Endothelial cell (in vitro differentiated cells): ENCODE measurements at places on chromosomes 1 and 21. TPM values are rescaled to one million over a fixed set of nuclear protein-coding genes. Genes with fewer than 3 reads are reported as not detected.
A peak's percentile ranks its signal among the peaks of the same experiment; 100 is the strongest.

Gene UCK2
- total RNA-seq = 52.9 TPM

DNA sequence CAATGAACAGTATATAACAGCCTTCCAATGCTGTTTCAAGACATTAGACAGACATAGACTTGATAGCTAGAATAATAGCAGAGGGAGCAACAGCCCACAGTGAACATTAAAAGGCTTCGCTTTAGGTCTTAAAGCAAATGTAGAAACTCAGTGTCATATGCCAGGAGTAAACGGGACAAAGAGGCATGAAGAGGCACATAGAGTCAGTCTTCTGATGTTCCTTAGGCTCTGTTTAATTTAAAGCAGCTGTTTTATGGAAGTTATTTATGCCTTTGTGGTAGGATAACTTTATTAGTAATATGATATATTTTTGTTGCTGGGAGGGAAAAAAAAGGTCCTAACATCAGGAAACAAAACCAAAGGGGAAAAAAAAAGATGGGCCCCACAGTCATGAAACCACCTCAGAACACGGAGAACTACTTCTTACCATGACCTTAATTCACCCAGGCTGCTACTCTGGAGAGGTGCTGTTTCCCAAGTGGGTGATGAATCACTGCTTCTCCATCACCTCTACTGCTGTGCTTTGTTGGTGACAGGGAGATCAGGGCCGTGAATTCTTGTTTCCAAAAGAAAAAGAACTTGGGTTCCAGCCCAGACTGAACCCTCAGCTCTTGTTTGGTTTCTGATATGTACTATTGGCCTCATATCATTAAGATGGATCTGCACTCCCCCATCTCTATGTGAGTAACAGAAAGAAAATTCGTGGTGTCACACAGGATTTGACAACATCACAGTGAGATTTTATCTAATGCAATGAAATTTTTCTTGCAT, 616.9 kb downstream of the KIF26B start:
- no peak for DNase-seq

DNA sequence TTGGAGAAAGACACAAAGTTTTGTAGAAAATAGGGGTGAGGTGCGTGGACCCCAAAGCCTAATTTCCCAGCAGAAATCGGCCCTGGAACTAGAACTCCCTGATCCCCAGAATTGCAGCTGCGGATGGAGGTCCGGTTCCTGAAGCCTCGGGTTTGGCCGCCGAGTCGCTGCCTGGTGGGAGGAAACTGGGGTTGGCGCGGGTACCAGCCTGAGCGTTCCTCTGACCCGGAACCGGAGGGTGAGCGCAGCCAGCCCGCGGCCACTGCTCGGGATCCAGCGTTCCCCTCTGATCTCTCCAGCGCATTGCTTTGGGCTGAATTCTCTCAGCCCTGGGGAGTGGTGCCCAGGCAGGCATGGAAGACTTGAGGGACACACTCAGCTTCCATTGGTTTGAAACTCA, 1.6 kb downstream of the ST6GALNAC5 start:
- peak; percentile 36 for DNase-seq

Gene ZNF593OS
- total RNA-seq = not detected

DNA sequence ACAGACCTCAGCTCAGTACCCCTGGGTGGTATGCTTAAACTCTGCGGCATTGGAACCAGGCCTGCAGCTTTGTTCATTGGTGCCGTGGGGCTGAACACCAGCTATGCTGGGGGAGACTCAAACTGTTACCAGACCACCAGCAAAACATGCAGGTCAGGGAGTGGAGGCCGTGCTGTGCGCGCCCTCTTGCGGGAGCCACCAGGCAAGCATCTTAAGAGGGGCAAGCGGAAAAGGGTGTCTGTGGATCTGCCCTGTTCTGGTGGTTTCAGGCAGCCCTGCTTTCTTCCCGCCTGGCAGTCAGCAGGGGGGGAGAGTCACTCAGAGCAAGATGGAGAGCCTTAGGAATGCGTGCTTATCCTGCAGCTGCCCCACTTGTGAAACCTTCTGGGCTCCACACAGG, 276.9 kb upstream of the ZRANB2 start:
- no peak for DNase-seq

Gene PLXNA2
- total RNA-seq = 25.6 TPM

GRCh38 chr1:94178901-94179300, 58.0 kb upstream of the ABCA4 start:
- no peak for DNase-seq

Gene CD53
- total RNA-seq = 20.6 TPM

Gene FAM3B
- 0.33 TPM for total RNA-seq

Gene DCST1
- total RNA-seq = not detected

DNA sequence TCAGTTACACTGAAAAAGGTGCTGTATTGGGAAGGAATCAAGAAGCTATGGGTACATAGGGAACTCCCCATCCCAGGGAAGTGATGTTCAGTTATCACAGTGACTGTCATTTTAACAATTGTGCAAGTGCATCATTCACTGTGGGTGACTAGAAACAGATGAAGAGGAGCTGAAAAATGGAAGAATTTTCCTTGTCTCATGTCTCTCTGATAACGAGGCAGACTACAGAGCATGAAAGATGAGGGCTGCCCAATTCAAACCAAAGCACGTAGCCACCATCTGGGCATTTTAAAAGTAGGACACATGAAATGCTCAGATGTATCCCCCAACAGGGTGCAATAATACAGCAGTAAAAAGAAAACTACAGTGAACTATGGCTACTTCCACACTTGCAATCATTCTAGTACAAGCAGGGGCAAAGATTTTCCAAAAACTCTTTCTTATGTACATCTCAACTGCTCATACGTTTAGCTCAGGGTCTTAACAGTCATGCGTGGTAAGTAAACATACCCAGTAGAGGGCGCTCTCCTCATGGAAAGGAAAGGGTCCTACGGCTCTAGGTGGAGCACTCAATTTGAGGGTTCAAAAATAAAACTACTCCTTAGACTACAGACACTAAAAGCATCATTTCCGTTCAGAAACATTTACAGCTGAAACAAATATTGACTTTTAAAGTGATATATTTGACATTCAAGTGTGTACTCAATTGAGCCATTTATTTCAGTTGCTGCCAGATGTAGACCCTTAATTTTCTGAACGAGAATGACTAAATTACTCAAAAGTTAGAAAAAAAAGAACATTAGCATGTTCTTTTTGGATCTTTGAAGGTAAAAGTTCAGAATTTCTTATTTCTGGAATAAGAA, 143.2 kb downstream of the KCTD3 start:
- peak; percentile 60 for DNase-seq

Gene TP73
- total RNA-seq = not detected

DNA sequence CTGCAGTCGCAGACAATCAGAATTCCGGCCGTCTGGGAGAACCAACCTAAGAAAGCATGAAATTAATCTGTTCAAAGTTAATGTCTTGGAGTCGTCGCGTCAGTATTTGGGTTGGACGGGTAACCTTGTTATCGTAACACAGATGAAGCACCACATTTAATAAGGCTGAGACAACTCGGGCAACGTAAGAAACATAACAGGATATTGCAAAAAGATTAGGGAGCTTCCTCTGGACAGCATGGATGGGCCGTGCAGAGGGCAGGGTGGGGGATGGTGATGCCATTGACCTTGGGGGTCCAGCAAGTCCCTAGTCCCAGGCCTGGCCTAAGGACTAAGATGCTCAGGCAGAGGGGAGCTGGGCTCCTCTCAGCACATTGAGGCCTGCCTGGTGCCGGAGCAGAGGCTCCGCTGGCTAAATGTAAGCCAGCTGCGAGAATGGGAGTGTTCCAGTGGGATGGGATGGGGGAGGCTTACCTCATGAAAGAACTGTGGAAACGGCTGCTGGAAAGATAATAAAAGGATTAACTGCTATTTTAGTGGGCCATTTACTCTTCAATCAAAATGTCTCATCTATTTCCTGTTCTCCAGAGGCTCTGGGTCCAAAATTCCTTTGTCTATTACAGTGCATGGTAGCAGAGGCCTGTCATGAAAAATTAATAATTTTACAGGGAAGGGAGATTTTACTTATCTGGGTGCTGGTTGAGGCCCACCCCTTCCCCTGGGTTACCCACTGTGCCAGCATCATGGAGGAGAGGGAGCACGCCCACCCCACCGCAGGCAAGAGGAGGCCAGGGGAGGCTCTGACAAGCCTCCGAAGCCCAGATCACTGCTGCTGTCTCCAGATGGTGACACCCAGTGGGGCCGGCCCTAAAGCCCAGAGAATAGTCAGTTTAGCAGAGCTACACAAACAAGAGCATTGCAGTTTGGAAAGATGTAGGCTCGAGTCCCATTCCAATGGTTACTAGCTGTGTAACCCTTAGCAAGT, 131.6 kb downstream of the DMRTB1 start:
- DNase-seq = no peak

GRCh38 chr1:202068596-202068995, 54.1 kb upstream of the GPR37L1 start:
- DNase-seq = no peak

Gene DDOST
- total RNA-seq = 235 TPM

DNA sequence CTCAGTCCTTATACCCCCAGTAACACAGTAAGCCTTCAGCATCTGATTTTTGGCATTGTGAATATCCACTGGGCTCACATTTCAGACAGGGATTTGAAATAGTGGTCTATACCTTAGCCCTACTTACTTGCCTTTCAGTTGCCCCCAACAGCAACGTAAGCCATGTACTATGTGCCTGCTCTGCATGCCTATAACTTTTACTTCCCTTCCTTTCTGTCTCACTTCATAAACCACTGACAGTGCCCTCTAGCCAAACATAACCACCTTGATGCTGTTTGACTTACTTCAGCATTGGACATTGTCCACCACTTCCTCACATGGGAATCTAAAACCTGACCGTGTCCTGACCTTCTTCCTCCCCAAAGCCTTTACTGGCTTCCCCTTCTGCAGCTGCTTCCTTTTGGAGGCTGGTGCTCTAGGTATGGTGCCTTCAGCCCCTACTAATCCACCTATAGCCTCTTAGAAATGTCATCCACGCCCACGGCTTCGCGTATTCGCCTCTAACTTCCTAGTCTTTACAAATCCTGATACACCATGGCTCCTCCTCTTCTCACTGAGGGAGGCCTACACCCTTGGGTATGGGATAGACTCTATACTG, 3.6 kb upstream of the ZNF672 start:
- no peak for DNase-seq
